ENCODE measurements at places on chromosomes 4 and X.

DNA sequence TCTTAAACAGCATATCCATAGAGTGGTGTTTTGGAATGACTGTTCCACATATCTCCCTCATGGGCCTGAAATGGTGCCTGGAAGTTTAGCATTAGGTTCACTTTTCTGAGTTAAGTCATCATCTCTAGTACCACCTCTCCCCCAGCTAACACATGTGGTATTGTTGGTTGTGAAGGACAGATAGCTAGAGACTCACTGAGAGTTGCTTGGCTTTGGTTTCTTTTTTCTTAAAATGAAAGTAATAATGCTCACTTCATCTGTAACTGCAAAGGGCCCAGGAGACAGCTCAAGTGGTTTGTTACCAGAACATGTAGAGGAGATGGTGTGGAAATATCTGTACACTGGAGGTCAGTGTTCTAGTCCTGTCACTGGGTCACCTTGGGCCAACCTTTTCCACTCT lies 90.9 kb downstream of the EFNB1 start:
- no peak for DNase-seq

DNA sequence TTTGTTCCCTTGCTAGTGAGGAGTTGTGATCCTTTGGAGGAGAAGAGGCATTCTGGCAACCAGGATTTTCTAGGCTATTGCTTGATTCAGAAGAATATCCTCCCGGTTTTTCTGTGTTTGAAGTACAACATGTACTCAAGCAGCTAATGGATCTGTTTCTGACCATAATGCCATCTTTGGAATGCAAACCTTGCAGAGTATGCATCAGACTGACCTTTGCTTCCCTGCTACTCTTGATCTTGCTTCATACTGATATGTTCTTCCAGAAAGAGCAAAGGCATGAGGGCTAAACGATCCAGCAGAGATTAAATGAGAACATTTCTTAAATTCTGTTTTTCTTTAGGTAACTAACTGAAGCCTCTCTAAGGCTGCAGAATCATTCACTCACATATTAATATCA lies 265.4 kb upstream of the SLC7A11 start:
- no peak for DNase-seq

DNA sequence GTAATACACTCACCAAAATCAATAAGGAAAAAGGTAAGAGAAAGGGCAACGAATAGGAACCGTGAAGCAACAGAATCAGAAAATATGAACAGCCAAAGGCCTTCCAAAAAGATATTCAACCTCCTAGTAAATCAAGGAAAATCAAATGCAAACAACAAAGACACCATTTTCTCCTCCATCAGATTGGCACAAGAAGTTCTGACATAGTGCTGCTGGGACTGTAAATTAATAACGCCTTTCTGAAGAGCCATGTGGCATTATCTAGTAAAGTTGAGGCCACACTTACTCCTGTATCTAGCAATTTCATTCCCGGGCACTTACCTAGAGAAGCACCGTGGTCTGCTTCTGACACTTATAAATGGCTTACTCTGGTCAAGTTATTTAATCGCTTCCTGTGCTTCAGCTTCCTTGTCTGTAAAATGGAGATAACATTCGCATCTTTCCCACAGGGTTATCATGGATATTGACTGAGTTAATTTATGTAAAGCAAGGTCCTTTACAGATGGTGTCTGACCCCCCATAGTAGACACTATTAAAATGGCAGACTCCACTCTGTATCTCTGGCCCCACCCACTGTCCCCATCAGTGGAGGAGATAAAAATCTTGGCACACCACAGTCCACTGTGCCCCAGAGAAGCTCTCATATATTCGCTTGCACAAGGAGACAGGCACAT lies 20.5 kb upstream of the ENPP6 start:
- no peak for DNase-seq

- DNase-seq: no peak
These were observed 5.0 kb upstream of the BANK1 start for GRCh38 chr4:101785486-101785885.

GRCh38 chr4:138277133-138277532 lies 35.0 kb upstream of the SLC7A11 start:
- no peak for DNase-seq

DNA sequence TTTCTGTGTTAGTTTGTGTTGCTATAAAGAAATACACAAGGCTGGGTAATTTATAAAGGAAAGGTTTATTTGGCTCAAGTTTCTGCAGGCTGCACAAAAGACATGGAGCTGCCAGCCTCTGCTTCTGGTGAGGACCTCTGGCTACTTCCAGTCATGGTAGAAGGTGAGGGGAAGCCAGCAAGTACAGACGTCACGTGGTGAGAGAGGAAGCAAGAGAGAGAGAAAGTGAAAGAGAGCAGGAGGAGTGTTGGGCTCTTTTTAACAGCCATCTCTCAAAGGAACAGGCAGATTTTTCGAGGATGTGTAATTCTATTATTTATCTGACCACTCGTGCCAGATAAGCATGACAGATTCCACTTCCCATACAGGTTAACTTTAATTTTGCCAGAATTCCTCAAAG lies 1199.1 kb downstream of the ADGRL3 start:
- DNase-seq: no peak

GRCh38 chrX:13764765-13765164 lies 30.2 kb downstream of the OFD1 start:
- DNase-seq: peak; percentile 11

- DNase-seq: no peak
These were observed 3.0 kb downstream of the PLXNB3 start for GRCh38 chrX:153766871-153767673.

GRCh38 chrX:24646745-24647182 lies 383 bp downstream of the PCYT1B start:
- no peak for DNase-seq

DNA sequence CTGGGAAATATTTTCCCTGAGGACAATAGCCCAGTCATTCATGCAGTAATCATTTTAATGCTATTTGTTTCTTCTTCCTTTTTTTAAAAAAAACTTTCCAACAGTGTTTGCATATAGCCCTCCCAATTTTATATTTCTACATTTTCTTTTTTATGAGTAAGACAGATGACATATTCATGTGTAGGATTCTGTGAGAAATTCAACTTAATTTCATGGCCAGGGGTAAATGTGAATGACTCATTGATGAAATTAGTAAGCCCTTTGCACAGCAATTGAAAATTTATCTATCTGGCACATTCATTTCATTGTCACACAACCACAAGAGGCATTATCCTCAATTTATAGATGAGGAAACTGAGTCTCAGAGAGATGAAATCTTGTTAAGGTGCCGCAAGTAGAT lies 13.7 kb upstream of the SMIM20 start:
- DNase-seq: no peak

DNA sequence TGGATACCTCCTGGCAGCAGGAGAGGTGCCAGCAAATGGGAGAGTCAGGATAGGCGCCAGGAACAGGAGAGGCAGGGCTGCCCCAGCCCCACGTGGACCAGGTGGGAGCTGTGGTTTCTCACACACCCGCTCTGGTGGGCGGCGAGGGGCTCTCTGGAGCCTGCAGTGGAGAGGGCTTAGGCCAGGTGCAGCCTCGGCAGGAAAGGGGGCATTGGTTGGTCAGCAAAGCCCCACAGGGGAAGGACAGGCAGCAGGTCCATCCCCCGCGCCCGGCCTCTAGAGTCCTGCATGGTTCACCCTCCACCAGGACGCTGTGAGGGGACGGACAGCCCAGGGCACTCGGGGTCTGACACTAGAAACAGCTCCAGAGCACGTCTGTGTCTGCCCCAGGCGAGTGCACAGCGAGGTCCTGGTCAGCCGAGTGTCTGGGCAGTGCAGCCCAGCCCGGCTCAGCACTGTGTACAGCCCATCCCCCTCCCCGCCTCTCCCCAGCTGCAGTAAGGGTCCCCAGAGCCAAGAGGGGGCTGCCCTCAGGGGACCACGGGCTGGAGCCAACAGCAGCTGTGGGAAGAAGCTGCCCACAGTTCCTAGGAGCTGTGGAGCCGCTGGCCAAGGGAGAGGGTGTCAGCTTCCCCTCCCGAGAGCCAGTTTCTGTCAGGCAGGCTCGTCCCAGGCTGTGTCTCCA lies 8.2 kb downstream of the ATP5ME start:
- DNase-seq: peak; percentile 37

GRCh38 chrX:136143711-136144110 lies 3.6 kb upstream of the FHL1 start:
- no peak for DNase-seq

DNA sequence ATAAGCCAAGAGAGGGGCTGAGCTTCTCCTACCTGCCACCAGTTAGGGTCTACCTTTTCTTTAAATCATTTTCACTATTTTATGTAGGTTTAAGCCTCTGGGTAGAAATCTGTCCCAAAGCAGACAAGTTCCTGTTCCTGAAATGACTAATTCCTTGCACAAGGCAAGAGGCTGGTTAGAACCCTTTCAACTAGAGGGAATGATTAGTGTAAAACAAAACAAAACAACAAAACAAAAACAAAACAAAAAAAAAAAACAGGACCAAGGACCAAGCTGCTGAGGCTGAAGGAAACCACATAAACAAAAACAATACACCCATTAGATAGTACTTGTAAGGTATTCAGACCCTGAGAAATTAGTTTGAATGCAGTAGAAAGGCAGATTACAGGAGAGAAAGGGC lies 62.7 kb downstream of the MAML3 start:
- no peak for DNase-seq

DNA sequence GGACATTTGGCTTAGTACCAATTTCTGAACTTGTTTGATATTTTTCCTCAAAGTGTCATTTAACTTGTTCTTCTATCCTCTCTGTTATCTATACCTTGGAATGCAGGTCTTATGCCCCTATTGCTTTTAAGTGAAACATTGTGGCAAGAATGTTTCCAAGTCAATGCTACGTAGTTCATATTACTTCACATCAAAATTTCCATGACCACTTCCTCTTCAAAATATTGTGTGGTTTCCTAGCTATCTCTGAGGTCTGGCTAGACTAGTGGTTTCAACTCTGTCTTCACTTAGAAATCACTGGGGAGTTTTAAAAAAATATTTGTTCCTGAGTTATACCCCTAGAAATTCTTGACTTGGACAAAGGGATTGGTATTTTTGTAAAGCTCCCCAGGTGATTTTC lies 20.2 kb upstream of the RASGEF1B start:
- DNase-seq: no peak

DNA sequence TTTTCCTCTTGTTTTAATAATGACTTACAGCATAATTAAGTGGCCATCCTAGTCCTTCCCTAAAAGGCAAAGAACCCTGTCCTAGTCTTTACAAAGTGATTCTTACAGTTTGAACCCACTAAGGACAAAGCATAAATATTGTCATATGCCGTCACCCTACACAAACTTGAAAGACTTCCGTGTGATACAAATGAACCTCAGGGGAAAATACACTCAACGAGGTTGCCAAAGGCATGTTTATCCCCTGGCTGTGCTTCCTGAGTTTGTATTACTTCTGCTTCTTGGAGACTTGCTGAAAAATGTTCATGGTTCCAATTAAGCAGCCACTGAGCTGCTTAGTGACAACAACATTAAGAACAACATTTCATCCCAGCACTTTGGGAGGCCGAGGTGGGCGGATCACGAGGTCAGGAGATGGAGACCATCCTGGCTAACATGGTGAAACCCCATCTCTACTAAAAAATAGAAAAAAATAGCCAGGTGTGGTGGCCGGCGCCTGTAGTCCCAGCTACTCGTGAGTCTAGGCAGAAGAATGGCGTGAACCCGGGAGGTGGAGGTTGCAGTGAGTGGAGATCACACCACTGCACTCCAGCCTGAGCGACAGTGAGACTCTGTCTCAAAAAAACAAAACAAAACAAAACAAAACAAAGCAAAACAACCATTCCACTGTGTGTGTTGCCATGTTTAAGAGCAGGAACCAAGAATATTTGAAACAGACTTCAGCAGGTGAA lies 16.2 kb downstream of the RASSF6 start:
- no peak for DNase-seq

DNA sequence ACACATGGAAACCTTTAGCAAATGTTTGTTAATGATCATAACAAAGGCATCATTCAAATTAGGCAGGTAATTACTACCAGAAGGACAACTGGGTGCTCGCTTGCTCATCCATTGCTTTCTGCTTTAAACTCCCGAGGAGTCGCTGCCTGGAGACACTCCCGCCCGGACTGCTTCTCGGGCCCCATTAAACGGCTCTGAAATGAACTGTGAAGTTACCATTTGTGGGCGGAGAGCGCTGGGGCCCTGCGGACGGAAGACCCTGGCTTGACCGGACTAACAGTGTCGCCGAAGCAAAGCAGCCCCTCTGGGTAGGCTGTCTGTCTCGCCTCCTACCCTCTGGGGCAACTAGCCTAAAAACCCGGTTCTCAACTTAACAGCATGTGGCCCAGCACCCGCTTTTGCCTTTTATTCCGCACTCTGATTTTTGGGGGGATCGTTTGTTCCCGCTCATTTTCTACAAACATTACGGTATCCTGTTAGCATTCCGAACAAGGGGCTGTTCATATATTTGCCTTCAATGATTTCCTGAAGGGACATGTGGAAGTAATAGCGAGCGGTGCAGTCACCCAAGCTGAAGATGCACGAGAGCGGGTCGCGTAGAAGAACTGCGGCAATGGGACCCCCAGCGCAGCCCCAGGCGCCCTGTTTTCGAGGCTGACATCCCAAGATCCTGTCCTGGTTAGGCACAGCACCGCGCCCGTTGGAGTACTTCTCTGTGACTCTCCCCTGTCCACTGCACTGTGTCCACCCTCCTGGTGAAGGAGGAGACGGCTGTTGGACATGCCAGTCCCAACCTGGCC lies 1.6 kb upstream of the PDGFRA start:
- DNase-seq: no peak

DNA sequence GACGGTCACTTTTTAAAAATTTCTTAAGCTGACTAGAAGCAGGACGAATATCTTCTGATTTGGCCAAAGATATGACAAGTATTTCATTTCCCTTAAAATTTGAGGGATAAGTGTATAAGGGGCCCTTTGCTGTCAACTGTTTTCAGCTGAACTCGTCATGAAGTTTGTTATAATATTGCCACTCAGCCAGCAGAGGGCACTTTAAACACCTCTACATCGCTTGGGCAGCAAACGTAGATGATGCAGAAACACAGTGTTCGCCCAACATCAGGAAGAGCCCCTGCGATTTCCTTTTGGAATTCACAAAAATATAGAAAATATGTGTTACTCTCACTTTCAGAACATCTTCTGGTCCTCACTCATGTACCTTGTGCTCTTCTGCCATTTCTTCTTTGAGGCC lies 435.7 kb upstream of the FMR1 start:
- no peak for DNase-seq

GRCh38 chrX:526295-527224 lies 104.0 kb upstream of the SHOX start:
- DNase-seq: no peak

DNA sequence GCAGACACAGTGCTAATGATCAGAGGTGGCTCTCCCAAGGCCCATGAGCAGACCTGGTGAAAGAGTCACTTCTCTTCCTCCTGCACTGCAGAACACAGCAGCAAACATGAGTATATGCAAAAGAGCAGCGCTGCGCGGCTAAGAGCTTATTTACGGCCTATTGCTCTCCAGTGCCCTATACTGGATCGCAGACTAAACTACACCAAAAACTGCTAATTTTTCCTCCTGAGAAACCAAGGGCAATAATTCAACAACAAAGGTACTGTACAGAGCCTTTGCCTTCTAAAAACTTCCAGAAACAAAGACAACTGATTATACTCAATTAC lies 702.5 kb downstream of the ARAP2 start:
- no peak for DNase-seq
